ENCODE measurements at places on chromosomes 7 and 10. TPM values are rescaled to one million over a fixed set of nuclear protein-coding genes. Genes with fewer than 3 reads are reported as not detected.

LRRTM3 gene
- polyA plus RNA-seq: 4.1 TPM

VWA2 gene
- polyA plus RNA-seq: 2.5 TPM

GRCh38 chr10:46525177-46525823 lies 31.2 kb downstream of the GPRIN2 start:
- DNase-seq: no peak

DNA sequence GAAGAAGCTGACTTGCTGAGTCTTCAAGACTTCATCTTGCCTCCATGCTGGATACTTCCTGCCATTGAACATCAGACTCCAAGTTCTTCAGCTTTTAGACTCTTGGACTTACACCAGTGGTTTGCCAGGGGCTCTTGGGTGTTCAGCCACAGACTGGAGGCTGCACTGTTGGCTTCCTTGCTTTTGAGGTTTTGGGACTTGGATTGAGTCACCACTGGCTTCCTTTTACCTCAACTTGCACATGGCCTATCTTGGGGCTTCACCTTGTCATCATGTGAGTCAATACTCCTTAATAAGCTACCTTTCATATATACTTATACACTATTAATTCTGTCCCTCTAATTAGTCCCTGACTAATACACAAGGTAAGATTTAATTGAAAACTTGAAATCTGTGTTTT lies 361.7 kb upstream of the SEMA3C start:
- no peak for DNase-seq

GRCh38 chr10:30825495-30825894 lies 195.9 kb upstream of the LYZL2 start:
- DNase-seq: no peak

- DNase-seq: no peak
These were observed 119.6 kb upstream of the AFAP1L2 start for GRCh38 chr10:114523876-114524275.

GRCh38 chr10:94997741-94998174 lies 59.3 kb downstream of the CYP2C9 start:
- DNase-seq: no peak

DNA sequence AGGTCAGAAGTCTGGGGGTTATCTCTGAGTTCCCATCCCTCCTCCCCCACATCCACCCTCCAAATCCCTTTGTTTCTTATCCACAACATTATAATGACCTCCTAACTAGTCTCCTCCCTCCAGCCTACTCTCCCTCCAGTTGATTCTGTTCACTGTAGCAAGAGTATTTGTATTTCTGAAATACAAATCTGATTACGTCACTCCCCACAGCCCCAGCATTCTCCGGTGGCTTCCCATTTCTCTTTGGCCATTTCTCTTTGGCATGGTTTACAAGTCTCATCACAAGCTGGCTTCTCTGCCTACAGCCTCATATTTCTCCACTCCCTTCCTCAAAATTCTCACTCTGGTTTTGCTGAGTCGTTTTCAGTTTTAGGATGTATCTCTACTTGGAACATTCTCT lies 24.6 kb upstream of the MRPS33 start:
- no peak for DNase-seq

- no peak for DNase-seq
These were observed 414.5 kb upstream of the COBL start for GRCh38 chr7:51731075-51731474.

DNA sequence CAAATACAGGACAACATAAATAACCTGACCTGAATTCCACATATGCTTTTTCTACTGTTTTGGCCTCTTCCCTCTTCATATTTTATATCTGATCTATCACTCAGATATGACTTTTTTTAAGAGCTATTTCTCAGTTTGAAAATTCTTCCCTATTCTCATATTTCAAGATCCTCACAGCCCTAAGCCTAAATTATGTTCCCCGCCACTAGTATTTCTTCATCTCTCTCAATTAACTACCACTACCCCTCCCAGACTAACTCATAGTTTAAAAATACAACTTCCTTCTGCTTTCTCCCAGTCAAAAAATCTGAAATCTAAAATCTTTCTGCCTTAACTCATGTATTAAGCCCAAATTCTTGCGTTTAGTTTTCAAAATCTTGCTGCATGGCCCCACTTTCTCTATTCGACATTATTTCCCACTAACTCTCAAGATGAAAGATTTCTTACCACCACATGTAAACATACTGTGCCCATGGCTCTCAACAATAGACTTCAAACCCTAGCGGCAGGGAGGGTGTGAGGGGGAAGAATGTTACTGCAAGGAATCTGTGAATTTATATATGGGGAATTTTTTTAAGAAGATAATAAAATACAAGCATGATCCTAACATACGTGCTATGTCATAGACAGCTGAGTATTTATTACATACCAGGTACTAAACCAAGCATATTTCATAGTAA lies 64.6 kb downstream of the TFEC start:
- DNase-seq: no peak

DNA sequence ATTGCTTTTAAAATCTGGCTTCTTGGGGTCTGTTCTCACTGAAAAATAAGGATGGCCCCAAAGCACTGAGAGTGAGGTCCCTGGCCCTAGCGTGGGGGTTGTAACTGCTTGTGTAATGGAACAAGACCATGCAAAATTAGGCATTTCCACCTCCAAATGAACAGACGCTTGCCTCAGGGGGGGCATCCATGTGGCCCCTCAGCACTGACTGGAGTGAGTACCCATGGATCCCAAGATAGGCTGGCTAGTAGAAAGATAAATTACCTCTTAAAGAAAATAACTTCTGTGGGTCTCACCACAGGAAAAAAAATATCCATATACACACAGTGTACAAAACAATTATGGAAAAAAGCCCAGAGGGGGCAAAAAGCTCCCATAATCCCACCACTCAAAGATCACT lies 15.2 kb upstream of the CPA1 start:
- no peak for DNase-seq

All from left renal cortex interstitium (tissue), 4 donors.